ENCODE measurements at places on chromosomes 2 and 18.

GRCh38 chr2:207503234-207503633 lies 26.5 kb upstream of the CREB1 start:
- no peak for DNase-seq

GRCh38 chr18:41660654-41661053 lies 294.4 kb upstream of the PIK3C3 start:
- no peak for DNase-seq

- no peak for DNase-seq
These were observed 272.2 kb upstream of the ACVR2A start for GRCh38 chr2:147572622-147573021.

- DNase-seq, result peak; percentile 9
These were observed 5.1 kb upstream of the GAL3ST2 start for GRCh38 chr2:241771286-241772062.

GRCh38 chr2:100417711-100418124 lies 250 bp upstream of the CHST10 start:
- no peak for DNase-seq

- no peak for DNase-seq
These were observed 18.4 kb upstream of the TEX51 start for GRCh38 chr2:126880324-126880723.

GRCh38 chr2:224971214-224971613 lies 71.1 kb downstream of the DOCK10 start:
- DNase-seq, result no peak

- DNase-seq, result no peak
These were observed 77.9 kb downstream of the EML6 start for GRCh38 chr2:54801352-54801751.

DNA sequence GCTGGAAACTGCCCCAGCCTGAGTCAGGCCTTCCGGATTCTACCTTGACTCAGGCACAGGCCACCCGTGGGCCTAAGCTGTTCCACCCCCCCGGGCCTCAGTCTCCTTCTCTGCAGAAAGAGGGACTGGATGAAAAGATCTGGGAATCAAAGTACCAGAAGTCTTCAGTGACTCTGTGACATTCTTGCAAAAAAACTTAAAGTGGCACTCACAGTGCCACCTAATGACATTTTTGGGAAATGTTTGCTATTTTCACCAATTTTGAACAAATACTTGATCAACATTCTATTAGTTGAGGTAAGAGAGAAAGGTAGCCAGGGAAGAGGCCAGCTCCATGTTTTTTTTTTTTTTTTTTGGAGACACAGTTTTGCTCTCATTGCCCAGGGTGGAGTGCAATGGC lies 48.3 kb upstream of the ACAA2 start:
- no peak for DNase-seq

GRCh38 chr18:79867666-79868065 lies 69.9 kb downstream of the KCNG2 start:
- DNase-seq, result no peak

- no peak for DNase-seq
These were observed 357.0 kb upstream of the TMEFF2 start for GRCh38 chr2:192551760-192552159.
